ENCODE measurements at places on chromosomes 2 and 18. TPM values are rescaled to one million over a fixed set of nuclear protein-coding genes. Genes with fewer than 3 reads are reported as not detected.
A peak's percentile ranks its signal among the peaks of the same experiment; 100 is the strongest.

The DCDC2C gene
- not detected for total RNA-seq

The SLC11A1 gene
- not detected for total RNA-seq

The BCL2 gene
- 6.8 TPM for total RNA-seq

The WNT10A gene
- total RNA-seq: 0.17 TPM

The DSC3 gene
- 0.47 TPM for total RNA-seq

The STPG4 gene
- 1.3 TPM for total RNA-seq

The CYP27A1 gene
- total RNA-seq: 0.98 TPM

The KCNIP3 gene
- 7.3 TPM for total RNA-seq

The WIPF1 gene
- 15.5 TPM for total RNA-seq

The BMPR2 gene
- total RNA-seq: 95.0 TPM

The INPP4A gene
- 54.5 TPM for total RNA-seq

GRCh38 chr2:5391362-5391761, 300.8 kb upstream of the SOX11 start:
- no peak overlapping the region for H3K27ac ChIP-seq
- no peaks in the 10 kb centered on the region for H3K27me3 ChIP-seq
- H3K4me3 ChIP-seq: no peak overlapping the region

DNA sequence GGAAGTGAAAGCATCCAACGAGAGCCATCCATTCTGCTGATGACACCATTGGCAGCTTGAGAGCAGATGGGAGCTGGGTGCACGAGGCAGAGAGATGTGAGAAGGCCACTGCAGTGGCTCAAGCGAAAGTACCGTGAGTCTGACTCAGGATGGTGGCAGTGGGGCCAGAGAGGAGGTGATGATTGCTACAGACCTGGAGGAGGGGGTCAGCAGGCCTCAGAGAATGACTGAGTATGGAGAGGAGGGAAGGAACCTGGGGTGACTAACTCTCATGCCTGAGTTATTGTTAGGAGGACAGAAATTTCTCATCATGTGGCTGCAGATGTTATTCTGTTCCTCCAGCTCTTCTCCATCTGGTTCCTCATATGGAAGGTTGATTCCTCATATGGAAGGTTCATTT, 8.8 kb upstream of the ZBTB7C start:
- peaks cover 7% of the 10 kb centered on the region for H3K4me1 ChIP-seq
- DNase-seq: no peak
- H3K27ac ChIP-seq: peak overlapping the region; percentile 17
- no peak overlapping the region for H3K4me3 ChIP-seq
- H3K27me3 ChIP-seq: peaks cover 6% of the 10 kb centered on the region

GRCh38 chr18:12554796-12555388, 103.0 kb downstream of the SPIRE1 start:
- no peaks in the 10 kb centered on the region for H3K27me3 ChIP-seq
- H3K4me3 ChIP-seq: no peak overlapping the region
- H3K27ac ChIP-seq: no peak overlapping the region
- no peaks in the 10 kb centered on the region for H3K4me1 ChIP-seq

DNA sequence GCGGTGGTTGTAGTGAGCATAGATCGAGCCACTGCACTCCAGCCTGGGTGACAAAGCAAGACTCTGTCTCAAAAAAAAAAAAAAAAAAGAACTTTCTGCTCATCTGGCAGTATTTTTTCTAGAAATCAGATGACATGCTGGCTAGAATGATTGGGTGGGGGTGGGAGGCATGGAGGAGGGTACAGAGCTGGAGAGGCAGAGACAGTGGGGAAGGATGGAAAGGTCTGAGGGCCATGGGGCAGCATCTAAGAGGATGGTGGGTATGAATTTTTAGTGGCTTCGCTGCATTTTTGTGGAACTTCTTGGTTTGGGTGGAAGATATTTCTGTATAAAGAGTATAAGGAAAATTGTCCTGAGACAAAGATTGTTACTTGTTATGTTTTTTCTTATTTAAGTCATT, 23.3 kb downstream of the ARMC9 start:
- H3K27ac ChIP-seq: no peak overlapping the region
- no peaks in the 10 kb centered on the region for H3K4me1 ChIP-seq
- H3K4me3 ChIP-seq: no peak overlapping the region
- H3K36me3 ChIP-seq: peaks cover 9% of the 10 kb centered on the region
- DNase-seq: no peak
- peaks cover 3% of the 10 kb centered on the region for H3K27me3 ChIP-seq

DNA sequence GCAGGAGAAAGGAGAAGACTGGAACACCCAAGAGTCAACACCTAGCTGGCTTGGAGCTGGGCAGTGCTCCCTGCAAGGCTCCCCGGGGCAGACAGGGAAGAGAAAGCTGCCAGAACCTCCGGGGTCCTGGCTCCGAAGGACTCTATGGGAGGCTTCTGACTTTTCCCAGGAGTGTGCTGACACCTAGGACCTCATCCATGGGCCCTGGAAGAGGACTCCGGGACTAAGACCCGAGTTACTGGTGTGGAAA, 37.8 kb upstream of the ATP6V1B1 start:
- H3K36me3 ChIP-seq: no peaks in the 10 kb centered on the region
- H3K4me3 ChIP-seq: no peak overlapping the region
- H3K4me1 ChIP-seq: peaks cover 21% of the 10 kb centered on the region
- DNase-seq: no peak

- H3K4me1 ChIP-seq: no peaks in the 10 kb centered on the region
- H3K27ac ChIP-seq: no peak overlapping the region
- H3K27me3 ChIP-seq: no peaks in the 10 kb centered on the region
- no peaks in the 10 kb centered on the region for H3K36me3 ChIP-seq
- H3K4me3 ChIP-seq: no peak overlapping the region
- no peak for DNase-seq
These were observed 102.6 kb upstream of the DAPL1 start for GRCh38 chr2:158692372-158693103.

DNA sequence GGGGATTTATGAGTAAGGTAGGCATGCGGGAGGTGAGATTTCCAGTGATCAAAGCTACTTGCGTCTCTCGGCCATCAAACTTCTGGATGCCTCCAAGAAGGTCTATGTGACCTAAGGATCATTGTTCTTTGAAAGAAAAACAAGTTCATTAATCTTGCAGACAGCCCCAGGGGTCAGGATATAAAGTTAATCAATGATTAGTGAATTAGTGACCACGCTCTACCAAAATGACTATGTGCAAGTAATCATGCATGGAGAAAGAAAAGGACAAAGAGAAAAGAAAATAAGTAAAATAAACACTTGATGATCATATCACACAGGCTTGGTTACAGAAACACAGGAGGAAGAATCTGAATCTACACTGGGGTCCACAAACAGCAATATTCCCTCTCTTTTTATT, 42.5 kb upstream of the BCL11A start:
- no peak overlapping the region for H3K4me3 ChIP-seq
- H3K36me3 ChIP-seq: peaks cover 9% of the 10 kb centered on the region
- no peaks in the 10 kb centered on the region for H3K4me1 ChIP-seq
- H3K27ac ChIP-seq: no peak overlapping the region
- H3K27me3 ChIP-seq: peaks cover 4% of the 10 kb centered on the region
- no peak for DNase-seq

DNA sequence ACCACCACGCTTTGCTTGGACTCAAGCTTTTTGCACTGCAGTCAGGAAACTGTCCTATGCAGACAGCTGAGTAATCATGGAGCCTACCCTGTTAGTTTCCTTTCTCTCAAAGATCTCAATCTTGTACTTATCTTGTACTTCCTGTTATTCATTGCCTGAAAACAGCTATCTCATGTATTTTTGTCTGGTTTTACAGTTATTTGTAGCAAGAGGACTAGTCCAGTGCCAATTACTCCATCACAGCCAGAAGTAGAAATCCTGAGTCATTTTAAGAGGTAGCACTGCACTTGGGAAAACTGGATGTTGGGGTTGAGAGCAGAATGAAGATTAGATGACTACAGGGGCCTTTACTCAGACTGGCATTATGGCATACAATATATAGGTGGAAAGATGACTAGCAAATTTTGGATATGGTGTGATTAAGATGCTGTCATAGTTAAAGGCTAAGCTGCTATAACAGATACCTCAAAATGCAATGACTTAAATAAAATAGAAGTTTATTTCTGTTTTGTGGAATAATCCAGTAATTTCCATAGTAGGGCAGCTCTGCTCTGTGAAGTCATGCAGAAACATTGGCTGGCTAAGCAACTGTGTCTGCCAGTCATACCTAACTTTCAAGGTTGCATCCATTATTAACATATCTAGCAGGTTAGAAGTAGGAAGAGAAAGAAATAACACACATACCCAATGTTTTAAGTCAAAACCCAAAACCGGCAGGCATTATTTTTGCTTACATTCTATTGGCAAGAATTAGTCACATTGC, 21.1 kb upstream of the CHMP3 start:
- no peaks in the 10 kb centered on the region for H3K27me3 ChIP-seq
- H3K27ac ChIP-seq: no peak overlapping the region
- no peaks in the 10 kb centered on the region for H3K4me1 ChIP-seq
- H3K4me3 ChIP-seq: no peak overlapping the region

GRCh38 chr2:20450201-20450999, 3.5 kb downstream of the RHOB start:
- peaks cover 23% of the 10 kb centered on the region for H3K27me3 ChIP-seq
- DNase-seq: peak; percentile 30
- no peaks in the 10 kb centered on the region for H3K36me3 ChIP-seq
- H3K4me3 ChIP-seq: peak overlapping the region; percentile 86
- peaks cover 15% of the 10 kb centered on the region for H3K4me1 ChIP-seq
- no peak overlapping the region for H3K27ac ChIP-seq

GRCh38 chr2:219002395-219003266, 9.4 kb upstream of the CRYBA2 start:
- peaks cover 16% of the 10 kb centered on the region for H3K27me3 ChIP-seq
- peak overlapping the region; percentile 80 for H3K4me3 ChIP-seq
- peak; percentile 90 for DNase-seq
- no peak overlapping the region for H3K27ac ChIP-seq
- no peaks in the 10 kb centered on the region for H3K36me3 ChIP-seq
- peaks cover 7% of the 10 kb centered on the region for H3K4me1 ChIP-seq

GRCh38 chr2:125707611-125708010, 948.3 kb upstream of the GYPC start:
- H3K27ac ChIP-seq: no peak overlapping the region
- no peak overlapping the region for H3K4me3 ChIP-seq
- no peaks in the 10 kb centered on the region for H3K4me1 ChIP-seq

- DNase-seq: no peak
- no peak overlapping the region for H3K27ac ChIP-seq
- peaks cover 6% of the 10 kb centered on the region for H3K36me3 ChIP-seq
- peaks cover 2% of the 10 kb centered on the region for H3K27me3 ChIP-seq
These were observed 23.3 kb downstream of the AOX1 start for GRCh38 chr2:200609028-200609614.

DNA sequence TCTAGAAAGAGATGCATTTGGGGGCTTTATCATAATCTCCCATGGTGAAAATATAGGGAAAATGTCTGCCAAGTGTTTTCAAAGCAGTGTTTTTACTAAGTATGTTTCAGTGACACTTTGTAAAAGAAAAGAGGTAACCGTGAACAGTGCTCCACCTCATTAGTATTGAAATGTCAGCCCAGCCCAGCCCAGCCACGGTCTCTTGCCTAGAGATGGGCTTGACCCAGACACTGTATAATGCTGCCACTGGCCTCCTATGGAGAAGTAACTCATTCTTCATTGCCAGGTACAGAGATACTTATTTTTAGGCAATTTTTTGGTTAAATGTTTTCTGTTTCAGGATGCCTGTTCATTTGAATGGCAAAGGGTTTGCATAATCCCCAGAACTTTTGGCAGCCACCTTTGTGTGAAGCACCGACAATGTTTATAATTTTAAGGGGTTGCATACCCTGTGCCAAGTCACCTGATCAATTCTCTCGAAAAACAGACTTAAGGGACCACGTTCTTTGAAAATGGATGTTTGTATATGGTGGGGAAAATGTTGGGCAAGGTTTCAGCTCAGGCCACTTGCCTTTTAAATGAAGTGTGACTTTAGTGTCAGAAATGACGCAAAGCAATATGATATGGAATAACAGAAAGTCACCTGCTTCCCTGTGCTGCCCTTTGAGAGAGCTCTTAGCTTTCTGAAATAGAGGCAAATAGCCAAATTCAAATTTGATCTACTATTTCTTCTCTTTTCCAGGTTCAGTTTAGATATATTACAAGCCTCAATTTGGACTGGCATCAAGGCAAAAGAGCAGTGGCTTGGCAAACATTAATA, 314.5 kb upstream of the RGPD4 start:
- no peaks in the 10 kb centered on the region for H3K36me3 ChIP-seq
- no peak for DNase-seq
- no peak overlapping the region for H3K4me3 ChIP-seq
- H3K4me1 ChIP-seq: no peaks in the 10 kb centered on the region

- no peak overlapping the region for H3K27ac ChIP-seq
- no peak overlapping the region for H3K4me3 ChIP-seq
- DNase-seq: no peak
These were observed 16.0 kb upstream of the MARCO start for GRCh38 chr2:118925981-118926380.
